ENCODE measurements at places on chromosomes 12 and 14.

DNA sequence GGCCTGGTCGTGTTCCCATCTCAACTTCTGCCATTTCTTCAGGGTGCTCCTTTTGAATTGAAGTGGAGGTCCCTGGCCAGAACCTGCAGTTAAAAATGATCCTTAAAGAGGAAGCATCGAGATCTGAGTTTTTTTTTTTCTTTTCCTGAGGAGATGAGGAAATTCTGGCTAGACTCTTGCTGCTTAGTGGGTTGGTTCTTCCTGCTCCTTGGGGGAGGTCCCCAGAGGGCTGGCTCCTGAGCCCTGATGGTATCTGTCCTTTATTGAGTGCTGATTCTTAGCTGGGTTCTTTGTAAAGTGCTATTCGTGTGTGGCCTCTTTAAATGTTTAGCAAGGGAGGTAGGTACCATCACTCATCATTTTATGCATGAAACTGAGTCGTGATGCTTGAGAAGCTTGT lies 11.7 kb downstream of the PELI2 start:
- no peak for DNase-seq

- no peak for DNase-seq
Observed at GRCh38 chr14:78405079-78405856, 235.1 kb downstream of the NRXN3 start.

GRCh38 chr12:12721176-12721751 lies 4.1 kb downstream of the CDKN1B start:
- no peak for DNase-seq

- no peak for DNase-seq
Observed at GRCh38 chr14:35286707-35287106, 5.5 kb upstream of the PSMA6 start.

GRCh38 chr12:174124-174523 lies 39.8 kb downstream of the SLC6A12 start:
- DNase-seq: no peak

DNA sequence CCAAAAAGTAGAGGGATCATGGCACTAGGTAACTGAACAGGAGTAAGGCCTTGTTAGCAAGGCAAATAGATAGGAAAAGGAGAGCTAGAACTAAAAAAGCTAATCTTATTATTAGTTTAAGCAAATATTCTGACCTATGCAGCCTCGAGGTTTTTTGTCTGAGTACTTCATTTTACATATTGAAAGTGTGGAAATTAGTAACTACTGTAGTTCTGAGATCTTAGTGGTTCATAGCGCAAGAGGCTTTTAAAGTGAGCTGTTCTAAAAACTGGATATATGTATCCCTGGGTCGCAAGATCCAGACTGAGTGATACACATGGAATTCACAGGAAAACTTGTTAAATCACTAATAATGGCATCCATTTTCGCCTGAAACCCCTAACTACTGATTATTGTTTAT lies 411.0 kb upstream of the SOX5 start:
- DNase-seq: no peak

DNA sequence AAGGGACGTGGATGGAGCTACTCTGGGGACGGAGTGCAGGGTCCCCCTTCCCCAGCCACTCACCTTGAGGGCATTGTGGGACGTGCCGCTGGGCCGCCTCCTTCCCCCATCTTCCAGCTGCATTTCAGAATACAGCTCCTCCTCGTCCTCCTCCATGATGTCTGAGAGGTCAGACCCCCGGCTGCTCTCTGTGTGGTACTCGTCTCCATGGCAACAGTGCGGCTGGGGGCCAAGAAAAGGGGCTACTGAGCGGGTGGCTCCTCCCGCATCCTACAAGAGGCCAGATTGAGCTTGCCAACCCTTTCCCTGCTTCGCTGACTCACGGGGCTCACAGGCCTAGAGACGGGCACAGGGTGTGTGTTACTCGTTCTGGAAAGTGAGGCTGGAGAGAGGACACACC lies 90.4 kb downstream of the PIWIL1 start:
- DNase-seq: no peak

GRCh38 chr12:49972129-49972528 lies 618 bp upstream of the AQP6 start:
- no peak for DNase-seq

GRCh38 chr14:54711312-54711711 lies 144.4 kb downstream of the SAMD4A start:
- DNase-seq: no peak

DNA sequence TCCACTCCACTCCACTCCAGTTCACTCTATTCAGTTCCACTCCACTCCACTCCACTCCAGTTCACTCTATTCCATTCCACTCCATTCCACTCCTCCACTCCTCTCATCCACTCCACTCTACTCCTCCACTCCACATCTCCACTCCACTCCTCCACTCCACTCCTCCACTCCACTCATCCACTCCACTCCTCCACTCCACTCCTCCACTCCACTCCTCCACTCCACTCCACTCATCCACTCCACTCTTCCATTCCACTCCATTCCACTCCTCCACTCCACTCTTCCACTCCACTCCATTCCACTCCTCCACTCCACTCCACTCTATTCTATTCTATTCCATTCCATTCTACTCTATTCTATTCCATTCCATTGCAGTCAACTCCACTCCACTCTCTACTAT lies 9.8 kb downstream of the SERPINA5 start:
- DNase-seq: no peak

GRCh38 chr14:58660407-58660806 lies 22.6 kb downstream of the DACT1 start:
- DNase-seq: no peak

GRCh38 chr14:54339771-54340170 lies 57.0 kb upstream of the CDKN3 start:
- DNase-seq: no peak

DNA sequence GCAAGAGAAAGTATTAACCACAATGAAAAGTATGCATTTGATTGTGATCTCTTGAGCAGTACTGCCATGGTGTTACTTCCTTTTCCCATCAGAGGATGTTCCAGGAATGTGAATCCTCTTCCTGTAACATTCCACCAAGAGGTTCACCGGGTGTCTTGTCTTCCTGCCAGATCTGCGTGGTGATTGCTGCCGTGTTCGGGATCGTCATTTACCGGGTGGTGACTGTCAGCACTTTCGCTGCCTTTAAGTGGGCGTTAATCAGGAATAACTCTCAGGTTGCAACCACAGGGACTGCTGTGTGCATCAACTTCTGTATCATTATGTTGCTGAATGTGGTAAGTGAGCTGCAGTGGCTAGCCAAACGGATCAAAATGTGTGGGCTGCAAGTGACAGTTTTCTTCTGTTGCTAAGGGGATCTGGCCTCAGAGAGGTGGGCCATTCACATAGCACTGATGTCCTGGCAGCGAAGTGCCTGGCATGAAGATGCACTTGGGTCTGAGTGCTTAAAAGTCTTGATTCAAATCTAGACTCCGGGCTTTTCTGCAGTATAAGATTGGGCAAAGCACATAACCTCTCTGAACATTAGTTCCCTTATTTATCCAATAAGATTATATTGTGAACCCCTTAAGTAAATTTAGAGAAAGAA lies 123.4 kb downstream of the SLC5A8 start:
- DNase-seq: no peak

DNA sequence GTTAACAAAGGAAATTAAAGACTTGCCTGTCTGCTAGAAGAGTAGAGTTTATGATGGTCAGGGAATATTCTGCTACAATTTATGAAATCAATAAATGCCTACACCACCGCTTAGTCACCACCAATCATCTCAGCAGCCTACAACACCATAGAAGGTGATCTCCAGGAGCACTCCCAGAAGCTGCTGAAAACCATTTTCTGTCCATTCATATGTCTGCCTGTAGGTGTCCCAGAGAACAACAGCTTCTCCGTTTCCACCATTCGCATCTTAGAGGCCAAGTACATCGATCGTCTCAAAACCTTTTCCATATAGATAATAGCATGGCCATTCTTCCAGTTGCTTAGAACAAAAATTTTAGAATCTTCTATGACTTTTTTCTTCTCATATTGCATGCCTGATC lies 303.4 kb downstream of the KCNC2 start:
- no peak for DNase-seq

GRCh38 chr14:67928375-67928774 lies 108.8 kb downstream of the RAD51B start:
- DNase-seq: no peak

DNA sequence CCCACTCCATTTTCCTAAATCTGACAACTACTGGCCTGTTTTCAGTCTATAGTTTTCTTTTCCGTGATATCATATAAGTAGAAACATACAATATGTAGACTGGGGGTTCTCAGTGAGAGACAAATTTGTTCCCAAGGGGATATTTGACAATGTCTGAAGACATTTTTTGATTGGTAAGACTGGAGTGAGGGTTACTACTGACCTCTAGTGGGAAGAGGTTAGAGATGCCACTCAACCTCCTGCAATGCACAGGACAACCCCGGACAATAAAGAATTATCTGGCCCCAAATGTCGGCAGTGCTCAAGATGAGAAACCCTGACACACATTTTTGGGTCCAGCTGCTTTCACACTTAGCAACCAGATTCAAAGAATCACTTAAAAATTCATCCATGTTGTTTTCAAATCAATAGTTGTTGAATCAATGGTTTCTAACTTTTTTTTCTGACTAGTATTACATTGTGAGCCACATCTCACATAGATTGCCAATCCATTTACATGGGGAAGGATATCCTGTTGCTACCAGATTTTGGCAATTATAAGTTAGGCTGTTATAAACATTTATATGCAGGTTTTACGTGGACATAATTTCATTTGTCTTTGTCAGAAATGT lies 307.1 kb downstream of the RPL10L start:
- no peak for DNase-seq

DNA sequence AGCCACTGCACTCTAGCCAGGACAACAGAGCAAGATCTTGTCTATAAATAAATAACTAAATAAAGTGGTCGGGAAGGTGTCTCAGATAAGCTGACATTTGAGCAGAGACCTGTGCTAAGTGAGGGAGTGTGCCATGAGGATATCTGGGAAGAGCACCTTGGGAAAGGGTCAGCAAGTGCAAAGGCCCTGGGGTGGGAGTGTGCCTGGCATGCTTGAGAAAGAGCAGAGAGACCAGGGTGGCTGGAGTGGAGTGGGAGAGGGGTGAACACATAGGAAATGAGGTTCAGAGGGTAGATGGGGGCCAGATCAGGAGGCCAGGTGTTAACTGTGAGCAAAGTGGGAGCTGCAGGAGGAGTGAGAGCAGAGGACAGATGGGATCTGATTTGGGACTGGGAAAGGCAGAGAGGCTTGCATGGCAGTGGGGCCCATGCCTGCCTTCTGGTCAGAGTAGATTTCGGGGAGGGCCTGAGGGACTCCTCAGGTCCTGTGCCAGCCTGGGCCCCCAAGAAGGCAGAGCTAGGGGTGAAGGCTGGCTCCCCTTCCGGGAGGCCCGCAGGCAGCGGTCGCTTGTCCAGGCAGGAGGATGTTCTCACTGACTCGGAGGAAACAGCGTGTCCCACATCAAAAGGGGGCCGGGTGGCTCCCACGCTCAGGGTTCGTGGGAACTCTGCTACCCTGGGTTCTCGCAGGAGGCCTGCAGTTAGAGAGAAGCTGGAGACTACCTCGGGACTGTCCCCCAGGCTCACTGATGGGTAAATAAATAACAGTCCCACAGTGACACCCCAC lies 32.6 kb downstream of the DTX1 start:
- DNase-seq: no peak

- DNase-seq: no peak
Observed at GRCh38 chr12:24756479-24757024, 192.3 kb downstream of the BCAT1 start.

GRCh38 chr14:68359837-68360552 lies 432.9 kb downstream of the ZFP36L1 start:
- DNase-seq: no peak

DNA sequence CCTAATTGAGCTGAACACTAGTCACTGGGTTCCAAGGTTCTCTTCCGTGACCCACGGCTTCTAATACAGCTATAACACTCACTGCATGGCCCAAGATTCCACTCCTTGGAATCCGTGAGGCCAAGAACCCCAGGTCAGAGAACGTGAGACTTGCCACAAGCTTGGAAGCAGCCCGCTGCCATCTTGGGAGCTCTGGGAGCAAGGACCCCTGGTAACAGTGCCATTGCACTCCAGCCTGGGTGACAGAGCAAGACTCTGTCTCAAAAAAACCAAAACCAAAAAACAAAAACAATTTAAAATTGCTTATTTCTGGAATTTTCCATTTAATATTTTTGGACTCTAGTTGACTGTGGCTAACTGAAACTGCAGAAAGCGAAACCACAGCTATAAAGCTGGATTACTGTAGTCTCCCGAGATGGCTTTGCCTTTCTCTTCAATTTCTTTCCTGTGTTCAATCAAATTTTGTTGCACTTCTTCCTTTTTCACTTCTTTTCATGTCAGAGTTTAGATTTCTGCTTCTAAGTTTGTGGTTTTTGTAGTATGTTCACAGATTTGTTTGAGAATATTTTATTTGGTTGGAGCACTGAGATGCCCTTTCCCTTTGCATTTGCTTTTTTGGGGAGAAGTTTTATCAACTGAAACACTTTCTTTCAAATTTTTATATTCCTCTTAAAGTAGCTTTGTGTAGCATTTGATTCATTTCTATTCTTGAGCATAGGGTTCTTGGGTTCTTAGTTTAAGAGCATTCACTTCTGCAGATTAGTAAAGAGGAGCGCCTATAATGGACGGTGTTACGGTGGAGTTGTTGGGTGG lies 44.6 kb downstream of the DDHD1 start:
- no peak for DNase-seq

Data from stimulated activated CD4-positive, alpha-beta T cell treated with anti-CD3 and anti-CD28 coated beads, TNF-alpha, amount 100 ng/mL, for 1 hour (primary cell).